ENCODE measurements at places on chromosomes 16 and 17.

DNA sequence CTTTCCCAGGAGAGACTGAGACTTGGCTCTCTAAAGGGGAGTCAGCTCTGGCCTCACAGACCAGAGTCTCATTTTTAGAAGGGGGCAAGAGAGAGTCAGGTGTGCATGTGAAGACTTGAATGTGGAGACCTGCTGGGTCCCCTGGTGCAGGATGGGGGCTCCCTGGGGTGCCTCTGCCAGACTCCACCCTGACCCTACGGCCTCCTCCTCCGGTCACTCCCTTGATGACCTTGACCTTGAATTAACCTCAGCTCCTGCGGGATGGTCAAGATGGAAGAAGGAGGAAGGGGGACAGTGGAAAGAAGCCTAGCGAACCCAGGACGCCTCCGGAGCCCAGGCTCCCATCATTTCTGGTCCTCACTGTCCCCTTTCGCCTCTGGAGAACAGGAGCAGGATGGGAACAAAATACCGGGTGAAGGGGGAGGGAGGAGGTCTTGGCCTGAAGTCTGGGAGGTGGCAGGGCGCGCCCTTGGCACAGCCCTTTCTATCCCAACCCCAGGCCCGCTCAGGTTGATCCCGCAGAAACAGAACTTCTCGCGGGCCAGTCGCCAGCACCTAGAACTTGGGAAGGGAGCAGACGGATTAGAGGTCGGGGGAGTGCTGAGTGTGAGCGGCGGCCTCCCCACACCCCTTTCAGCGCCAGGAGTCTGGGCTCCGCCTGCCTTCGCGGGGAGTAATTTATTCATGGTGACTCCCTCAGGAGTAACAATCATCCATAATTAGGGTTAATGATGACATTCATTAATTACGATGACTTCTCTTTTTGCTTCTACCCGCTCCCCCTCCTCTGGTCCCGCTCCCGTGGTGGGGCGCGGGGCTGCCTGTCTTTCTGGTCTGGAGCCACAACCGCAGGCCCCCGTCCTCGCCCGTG, 1.6 kb downstream of the STAC2 start:
- DNase-seq = no peak

GRCh38 chr16:14473488-14473887, 156.6 kb downstream of the PARN start:
- no peak for DNase-seq

DNA sequence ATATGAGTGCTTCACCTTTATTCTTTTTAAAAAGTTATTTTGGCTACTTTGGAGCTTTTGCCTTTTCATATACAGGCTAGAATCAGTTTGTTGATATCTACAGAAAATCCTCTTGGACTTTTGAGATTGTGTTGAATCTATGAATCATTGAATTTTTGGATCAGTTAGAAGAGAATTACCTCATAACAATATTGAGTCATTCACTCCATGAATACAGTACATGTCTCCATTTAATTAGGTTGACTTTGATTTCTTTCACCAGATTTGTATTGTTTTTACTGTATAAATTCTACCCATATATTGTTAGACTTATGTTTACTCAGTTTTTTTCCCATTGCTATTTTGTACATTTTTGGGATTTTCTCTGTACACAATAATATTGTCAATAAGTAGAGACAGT, 54.4 kb downstream of the TAOK1 start:
- no peak for DNase-seq

- DNase-seq = no peak
Measured at GRCh38 chr16:49993579-49993978, 31.4 kb upstream of the CNEP1R1 start.

- DNase-seq = no peak
Measured at GRCh38 chr17:32491371-32492263, 4.8 kb downstream of the CDK5R1 start.

DNA sequence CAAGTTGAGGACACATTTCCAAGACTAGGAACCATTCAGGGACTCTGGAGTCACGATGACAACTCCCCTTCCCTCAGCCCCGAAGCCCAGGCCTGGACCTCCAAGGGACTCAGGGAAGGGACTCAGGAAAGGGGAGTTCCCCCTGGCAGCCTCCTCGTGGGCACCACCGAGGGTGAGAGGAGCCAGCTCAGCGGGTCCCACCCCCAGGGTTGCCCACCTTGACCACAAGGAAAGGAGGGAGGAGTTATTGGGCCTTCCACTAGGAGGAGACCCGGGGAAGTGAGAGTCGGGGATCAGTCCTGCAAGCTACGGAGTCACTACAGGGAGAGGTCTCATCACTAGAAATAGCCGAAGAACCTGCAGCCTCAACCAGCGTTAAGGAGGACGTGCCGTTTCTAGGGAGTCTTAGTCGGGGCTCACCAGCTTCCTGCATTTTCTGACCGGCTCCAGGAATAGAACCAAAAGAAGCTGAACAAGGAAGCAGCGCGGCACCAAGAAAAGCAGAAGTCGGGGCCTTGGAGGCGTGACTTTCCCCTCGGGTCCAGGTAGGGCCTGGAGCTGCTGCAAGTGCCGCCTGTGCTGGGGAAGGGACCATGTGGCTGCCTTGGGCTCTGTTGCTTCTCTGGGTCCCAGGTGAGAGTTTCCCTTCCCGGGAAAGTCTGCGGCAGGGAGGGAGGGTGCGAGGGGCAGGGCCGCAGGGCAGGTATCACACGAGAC, at the start of gene CD300A:
Gene CD300A, plus strand, starts transcription at position 524 of the 717 bp plus-strand sequence. Its CDS starts 70 bp downstream, at position 594.
- no peak for DNase-seq

GRCh38 chr17:60934723-60935122, 257.1 kb downstream of the BCAS3 start:
- DNase-seq = no peak

DNA sequence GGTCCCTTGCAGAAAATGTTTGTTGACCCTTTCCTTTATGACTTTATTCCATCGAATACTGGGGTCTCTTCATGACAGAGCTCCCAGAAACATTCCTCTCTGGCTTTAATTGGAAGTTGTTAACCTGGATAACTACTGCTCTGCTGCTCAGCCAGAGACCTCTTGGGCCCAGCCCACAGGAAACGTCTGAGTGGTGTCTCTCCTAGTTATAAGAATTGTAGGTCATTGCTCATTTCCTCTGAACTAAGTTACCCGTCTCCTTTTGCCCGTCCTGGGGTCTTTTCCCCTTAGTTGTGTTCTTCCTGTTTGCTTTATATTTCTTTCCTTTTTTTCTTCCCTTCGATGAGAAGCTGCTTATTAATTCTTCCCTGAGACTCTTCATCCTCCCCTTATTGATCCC, 9.0 kb downstream of the MAP2K6 start:
- DNase-seq = no peak

- DNase-seq = no peak
Measured at GRCh38 chr17:8788998-8789397, 10.2 kb downstream of the MFSD6L start.

DNA sequence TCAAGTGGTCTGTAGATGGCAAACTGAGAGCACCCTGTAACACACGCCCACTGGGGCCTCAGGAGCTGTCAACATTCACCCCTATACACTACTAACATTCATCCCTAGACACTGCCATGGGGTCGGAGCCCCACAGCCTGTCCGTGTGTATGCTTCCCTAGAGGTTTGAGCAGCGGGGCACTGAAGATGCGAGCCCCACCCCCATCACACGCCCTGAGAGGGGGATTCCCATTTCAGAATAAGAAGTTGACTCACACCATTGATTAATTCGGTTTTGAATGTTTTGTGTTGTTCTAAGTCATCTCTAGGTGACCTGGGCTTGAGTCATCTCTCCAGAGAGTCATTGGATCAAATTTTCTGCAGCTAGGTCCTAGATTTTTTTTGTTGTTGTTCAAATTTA, 37.3 kb upstream of the MMD start:
- DNase-seq = no peak

- DNase-seq = peak; percentile 8
Measured at GRCh38 chr16:2527071-2527783, 4.0 kb downstream of the CEMP1 start.

DNA sequence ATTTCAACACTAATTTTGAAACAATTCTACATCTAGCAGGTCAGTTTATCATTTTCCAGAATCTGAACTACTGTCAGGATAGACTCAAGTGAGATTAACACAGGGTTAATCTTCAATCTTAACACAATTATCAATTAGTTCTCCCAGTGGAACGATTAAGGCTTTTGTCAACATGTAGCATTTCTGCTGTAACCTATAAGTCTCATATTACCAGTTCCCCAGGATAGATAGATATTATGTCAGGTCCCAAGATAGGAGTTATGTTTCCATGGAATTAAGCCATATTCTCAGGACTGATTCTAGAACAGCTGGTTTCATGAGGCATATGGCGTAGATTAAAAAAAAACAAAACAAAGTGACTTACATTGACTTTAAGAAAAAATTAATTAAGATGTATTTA, 4.4 kb upstream of the FBF1 start:
- no peak for DNase-seq

DNA sequence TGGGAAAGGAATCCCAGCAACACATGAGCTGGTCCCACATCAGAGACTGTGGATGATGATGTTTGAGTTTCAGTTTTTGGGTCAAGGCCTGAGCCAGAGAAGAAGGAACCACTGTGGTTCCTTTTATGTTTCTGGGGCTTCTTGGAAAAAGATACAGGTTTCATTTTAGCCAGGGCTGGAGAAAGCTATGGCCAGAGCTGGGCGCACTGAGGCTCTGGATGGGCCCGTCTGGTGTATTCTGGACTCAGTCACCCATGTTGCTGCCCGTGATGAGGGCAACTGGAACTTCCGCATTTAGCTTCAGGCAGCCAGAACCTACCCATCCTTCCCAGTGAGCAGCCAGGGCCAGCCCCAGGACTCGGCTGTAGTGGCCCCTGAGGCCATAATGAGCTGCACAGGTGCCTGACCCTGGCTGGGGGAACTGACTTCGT, 15.0 kb upstream of the PITPNA start:
- DNase-seq = no peak

DNA sequence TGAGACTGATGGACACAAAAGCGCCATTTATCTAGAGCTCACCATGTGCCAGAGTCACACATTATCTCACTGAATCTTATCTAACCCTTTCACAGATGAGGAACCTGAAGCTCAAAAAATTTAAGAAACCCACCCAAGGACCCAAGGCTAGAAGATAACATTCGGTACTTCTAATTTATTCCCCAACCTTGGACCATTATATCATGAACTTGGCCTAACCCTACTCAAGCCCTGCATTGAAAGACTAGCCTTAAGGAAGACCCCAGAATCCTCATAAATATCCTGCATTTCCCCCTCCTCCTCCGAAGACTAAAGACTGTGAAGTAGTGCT, 548 bp upstream of the DYNC1LI2 start:
- no peak for DNase-seq

GRCh38 chr16:4410335-4411075, 5.9 kb downstream of the CORO7 start:
- peak; percentile 99 for DNase-seq

DNA sequence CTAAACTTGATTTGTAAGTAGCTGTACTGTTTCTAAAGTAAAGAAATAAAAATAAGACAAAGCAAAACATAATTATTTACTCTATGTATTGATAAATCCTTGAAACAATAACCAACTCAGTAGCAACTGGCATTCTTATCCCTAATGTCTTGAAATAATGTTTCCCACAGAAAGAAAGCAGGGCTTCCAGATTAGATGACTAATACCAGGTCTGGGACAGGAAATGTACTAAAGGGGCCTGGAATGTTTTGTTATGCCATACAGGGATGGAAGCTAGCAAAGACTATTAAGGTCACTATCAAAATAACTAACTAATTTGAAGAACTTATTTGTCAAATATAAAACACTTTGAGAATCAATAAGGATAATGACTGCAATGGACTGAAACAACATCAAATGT, 82.1 kb downstream of the CFDP1 start:
- no peak for DNase-seq

DNA sequence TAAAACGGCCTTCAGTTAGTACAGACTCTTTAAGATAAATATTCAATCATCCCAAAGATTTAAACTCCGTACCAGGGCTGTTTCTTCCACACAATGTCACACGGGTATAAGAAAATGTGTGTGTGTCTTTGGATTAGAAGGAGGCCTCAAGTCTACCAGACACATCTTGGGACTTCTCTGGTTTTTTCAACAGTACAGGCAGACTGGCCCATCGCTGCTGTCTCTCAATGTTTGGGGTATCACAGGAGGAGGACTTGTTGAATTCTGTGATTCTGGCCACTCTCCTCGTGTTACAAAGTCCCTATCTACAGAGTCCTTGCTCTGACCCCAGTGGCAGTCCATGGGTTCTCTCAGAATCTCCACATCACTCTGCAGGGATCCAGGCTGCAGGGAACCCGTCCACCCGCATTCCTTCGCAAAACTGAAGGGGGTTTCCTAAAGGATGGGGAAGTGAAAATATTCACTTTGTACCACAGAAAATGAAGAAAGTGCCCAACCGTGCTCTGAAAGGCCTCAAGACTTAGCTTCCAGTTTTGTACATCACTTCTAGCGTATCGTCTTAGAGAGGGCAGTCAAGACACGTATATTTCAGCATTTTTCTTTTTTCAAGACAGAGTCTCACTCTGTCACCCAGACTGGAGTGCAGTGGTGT, 373.2 kb downstream of the NPIPA8 start:
- no peak for DNase-seq

GRCh38 chr17:50946891-50947781, 81.0 kb upstream of the TOB1 start:
- DNase-seq = no peak

- DNase-seq = no peak
Measured at GRCh38 chr17:43834106-43834505, 1.2 kb upstream of the MPP3 start.

- DNase-seq = no peak
Measured at GRCh38 chr16:47363761-47364160, 97.1 kb downstream of the ITFG1 start.

- no peak for DNase-seq
Measured at GRCh38 chr17:71496552-71496951, 624.3 kb upstream of the SOX9 start.

DNA sequence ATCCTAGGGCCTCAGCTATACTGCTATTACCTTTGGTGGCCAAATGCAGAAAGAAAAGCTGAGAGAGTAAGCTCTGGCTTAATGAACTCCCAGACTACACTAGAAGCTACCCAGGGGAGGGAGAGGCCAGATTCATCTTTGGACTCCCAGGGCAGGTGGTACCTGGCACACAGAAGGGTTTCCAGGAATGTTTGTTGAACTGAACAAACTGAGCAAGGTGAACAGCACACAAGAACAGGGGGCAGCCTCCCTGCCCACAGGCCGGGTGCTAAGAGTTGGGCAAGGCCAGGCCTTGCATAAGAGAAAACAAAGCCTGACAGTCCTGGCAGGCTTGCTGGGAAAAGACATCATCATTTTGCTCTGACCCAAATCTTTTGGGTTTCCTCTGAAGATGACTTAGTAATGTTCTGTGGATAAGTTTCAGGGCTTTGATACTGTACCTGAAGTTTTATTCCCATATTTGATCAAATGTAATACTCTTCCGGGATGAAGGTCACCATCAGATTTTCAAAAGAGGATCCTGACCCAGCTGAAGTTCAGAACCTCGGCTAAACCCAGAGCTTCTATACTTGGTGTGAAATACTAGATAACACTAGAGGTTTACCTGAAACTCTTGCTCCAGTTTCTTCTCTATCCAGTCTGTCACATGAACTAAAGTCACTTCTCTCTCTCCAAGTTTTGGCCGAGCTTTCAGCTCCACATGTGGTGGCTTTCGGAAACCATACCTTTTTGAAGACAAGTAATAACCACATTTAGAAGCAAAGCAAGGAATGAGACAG, 20.5 kb upstream of the ERN1 start:
- DNase-seq = no peak

All from lung (tissue), 17 donors.